ENCODE measurements at places on chromosomes 7 and 10. TPM values are rescaled to one million over a fixed set of nuclear protein-coding genes. Genes with fewer than 3 reads are reported as not detected.

Gene LIPJ
- 0.09 TPM for total RNA-seq

Gene CYP3A7
- 0.21 TPM for total RNA-seq

Gene HK1
- 85.1 TPM for total RNA-seq

Gene CALML5
- total RNA-seq: not detected

Gene SLC13A4
- total RNA-seq: 0.27 TPM

Gene TASOR2
- total RNA-seq: 48.9 TPM

DNA sequence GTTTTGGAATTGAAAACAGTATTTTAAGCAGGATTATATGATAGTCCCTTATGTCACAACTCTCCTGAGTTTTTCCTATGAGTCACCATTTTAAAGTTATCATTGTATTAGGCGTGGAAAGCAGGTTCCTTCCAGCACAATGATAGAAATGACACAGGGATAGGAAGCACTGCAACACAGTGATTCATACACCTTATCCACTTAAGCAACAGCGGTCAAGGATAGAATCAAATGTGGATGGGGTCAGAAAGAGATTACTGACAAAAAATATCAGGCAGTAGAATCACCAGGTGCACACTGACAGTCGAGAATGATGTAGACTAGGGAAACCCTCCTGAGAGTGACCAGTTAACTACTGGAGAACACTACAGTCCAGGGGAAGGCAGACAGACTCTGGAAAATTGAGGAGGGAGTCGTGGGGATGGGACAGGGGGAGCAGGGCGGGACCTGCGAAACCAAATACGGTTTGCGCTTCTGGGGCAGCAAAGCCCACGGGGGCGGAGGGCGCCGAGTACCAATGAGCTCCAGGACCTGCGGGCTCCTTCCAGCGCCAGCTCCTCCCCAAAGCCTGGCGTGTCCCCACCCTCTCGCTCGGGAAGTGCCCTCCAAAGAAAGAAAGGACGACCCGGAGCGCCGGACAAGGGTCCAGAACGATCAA, 479 bp downstream of the PNPLA8 start:
- H3K4me1 ChIP-seq: peaks cover 30% of the 10 kb centered on the region
- no peaks in the 10 kb centered on the region for H3K27me3 ChIP-seq
- peak overlapping the region; percentile 98 for H3K27ac ChIP-seq
- H3K4me3 ChIP-seq: peak overlapping the region; percentile 74

DNA sequence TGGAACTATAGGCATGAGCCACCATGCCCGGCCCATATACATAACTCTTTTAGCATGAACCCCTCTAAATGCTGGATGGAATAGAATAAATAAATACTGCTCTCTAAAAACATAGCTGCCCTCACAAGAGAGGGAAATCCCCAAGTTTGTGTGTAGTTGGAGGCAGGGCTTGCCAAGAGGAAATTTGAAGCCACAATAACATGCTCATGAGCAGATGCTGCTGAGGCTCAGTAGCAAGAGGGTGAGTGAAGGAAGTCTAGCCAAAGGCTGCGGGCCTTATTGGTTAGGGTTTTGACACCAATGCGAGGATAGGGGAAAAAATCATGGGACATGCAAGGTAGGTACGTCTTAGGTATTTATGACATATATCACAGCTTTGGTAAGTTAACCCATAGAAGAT, 17.3 kb downstream of the TPK1 start:
- no peak for DNase-seq
- H3K27ac ChIP-seq: no peak overlapping the region
- no peaks in the 10 kb centered on the region for H3K27me3 ChIP-seq

DNA sequence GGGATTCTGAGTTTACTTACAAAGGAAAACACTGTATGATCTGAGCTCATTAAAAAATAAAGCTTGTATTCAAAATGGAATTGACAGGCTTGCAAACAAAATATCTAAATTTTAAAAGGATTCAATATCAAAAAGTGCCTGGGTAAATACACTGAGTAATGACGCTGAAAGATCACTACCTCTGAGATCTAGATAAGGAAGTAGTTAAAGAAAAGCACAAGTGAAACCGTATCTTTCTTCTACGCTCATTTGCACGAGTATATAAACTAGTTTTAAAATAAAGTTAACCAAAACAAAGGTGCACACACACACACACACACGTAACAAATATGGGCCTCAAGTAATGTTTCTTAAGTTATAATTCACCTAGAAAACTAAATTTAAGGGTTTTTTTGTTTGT, 93.4 kb downstream of the SNX13 start:
- H3K36me3 ChIP-seq: peaks cover 21% of the 10 kb centered on the region
- no peak for DNase-seq

- no peak overlapping the region for H3K27ac ChIP-seq
- no peak overlapping the region for H3K4me3 ChIP-seq
- H3K4me1 ChIP-seq: no peaks in the 10 kb centered on the region
- DNase-seq: no peak
- H3K27me3 ChIP-seq: no peaks in the 10 kb centered on the region
Measured at GRCh38 chr7:138866353-138866752, 68.4 kb upstream of the ATP6V0A4 start.

- peaks cover 8% of the 10 kb centered on the region for H3K4me1 ChIP-seq
- no peaks in the 10 kb centered on the region for H3K27me3 ChIP-seq
- H3K4me3 ChIP-seq: no peak overlapping the region
- DNase-seq: peak; percentile 32
- no peak overlapping the region for H3K27ac ChIP-seq
- no peaks in the 10 kb centered on the region for H3K36me3 ChIP-seq
Measured at GRCh38 chr7:2024567-2024918, 208.2 kb downstream of the MAD1L1 start.

GRCh38 chr10:117860823-117861222, 185.9 kb downstream of the RAB11FIP2 start:
- H3K4me1 ChIP-seq: no peaks in the 10 kb centered on the region
- no peak for DNase-seq
- H3K4me3 ChIP-seq: no peak overlapping the region

GRCh38 chr7:132140341-132140740, 435.9 kb downstream of the PLXNA4 start:
- no peaks in the 10 kb centered on the region for H3K4me1 ChIP-seq
- DNase-seq: no peak
- no peaks in the 10 kb centered on the region for H3K27me3 ChIP-seq
- no peaks in the 10 kb centered on the region for H3K36me3 ChIP-seq
- no peak overlapping the region for H3K27ac ChIP-seq

GRCh38 chr7:100655908-100656674, at the start of gene ACTL6B:
ACTL6B (minus strand) TSS chr7:100656448; CDS start chr7:100656354, 94 bp downstream.
- no peak within 1 kb of the TSS for H3K4me3 ChIP-seq
- H3K4me1 ChIP-seq: peaks cover 6% of the 10 kb centered on the region
- H3K27me3 ChIP-seq: peaks cover 57% of the 10 kb centered on the region

GRCh38 chr7:40507166-40507565, 372.4 kb downstream of the SUGCT start:
- H3K27me3 ChIP-seq: no peaks in the 10 kb centered on the region
- H3K4me1 ChIP-seq: no peaks in the 10 kb centered on the region
- no peak for DNase-seq
- H3K4me3 ChIP-seq: no peak overlapping the region

DNA sequence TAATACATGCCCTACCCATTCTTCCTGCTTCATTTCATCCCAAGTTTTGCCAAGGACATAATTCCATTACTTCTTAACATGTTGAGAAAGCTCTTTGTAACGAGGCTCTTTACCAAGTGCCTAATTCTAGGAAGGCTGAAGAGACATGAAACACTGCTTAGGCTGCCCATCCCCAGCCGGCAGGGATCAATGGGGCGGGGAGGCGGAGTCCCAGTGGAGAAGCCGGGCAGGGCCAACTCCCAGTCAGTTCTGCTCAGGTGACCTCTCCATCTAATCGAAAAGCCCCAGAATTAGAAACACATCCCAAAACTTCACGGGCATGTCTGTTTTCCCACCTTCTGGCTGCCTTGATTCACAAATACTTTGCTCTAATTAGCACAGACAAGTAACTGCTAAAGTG, 89.5 kb upstream of the LYZL1 start:
- H3K27ac ChIP-seq: no peak overlapping the region
- H3K4me3 ChIP-seq: no peak overlapping the region
- no peak for DNase-seq

DNA sequence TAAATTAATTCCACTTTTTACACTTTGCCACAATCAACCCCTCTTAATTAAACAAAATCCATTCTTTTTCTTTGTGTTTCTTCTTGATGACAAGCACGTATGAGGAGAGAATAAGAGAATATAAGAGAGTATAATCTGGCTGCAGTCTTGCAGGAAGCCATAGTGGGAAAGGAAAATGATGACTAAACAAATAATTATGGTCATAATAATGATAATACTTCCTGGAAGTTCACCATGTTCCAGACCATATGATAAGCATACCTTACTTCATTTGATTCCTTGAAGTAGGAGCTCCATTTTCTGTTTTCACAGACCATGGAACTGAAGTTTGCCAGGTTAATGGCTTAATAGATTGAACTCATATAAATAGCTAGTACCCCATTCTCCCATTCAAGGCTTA, 237.8 kb downstream of the SEMA3D start:
- no peak for DNase-seq
- H3K36me3 ChIP-seq: no peaks in the 10 kb centered on the region
- H3K4me3 ChIP-seq: no peak overlapping the region
- no peak overlapping the region for H3K27ac ChIP-seq
- H3K4me1 ChIP-seq: no peaks in the 10 kb centered on the region

DNA sequence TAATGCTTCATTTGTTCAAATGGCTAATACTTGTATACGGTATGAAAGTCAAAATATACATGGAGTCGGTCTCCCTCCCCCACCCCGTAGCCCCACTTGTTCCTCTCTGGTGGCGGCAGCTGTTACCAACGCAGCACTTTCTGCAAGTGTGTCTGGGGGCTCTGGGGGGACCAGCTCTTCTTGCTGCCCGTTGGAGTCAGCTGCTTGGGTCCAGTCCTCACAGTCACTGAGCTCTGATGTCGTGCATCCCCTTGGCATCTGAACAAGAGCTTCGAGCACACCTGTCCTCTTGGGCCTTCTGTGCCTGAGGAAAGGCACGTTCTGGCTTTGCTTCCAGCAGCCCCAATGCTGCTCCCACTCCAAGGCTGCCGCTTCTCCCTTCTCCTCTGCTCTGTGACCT, 493.1 kb downstream of the PLXNA4 start:
- no peaks in the 10 kb centered on the region for H3K4me1 ChIP-seq
- no peak overlapping the region for H3K27ac ChIP-seq
- no peak for DNase-seq

- no peak overlapping the region for H3K27ac ChIP-seq
- H3K4me1 ChIP-seq: peaks cover 9% of the 10 kb centered on the region
- H3K36me3 ChIP-seq: no peaks in the 10 kb centered on the region
- no peak for DNase-seq
Measured at GRCh38 chr10:73924935-73925334, 14.0 kb downstream of the PLAU start.

Data from lower lobe of right lung (tissue), 2 donors.